ENCODE measurements at places on chromosomes 11 and 22. TPM values are rescaled to one million over a fixed set of nuclear protein-coding genes. Genes with fewer than 3 reads are reported as not detected.

- no peak for DNase-seq
Observed at GRCh38 chr11:637593-638521, 788 bp downstream of the DRD4 start.

DNA sequence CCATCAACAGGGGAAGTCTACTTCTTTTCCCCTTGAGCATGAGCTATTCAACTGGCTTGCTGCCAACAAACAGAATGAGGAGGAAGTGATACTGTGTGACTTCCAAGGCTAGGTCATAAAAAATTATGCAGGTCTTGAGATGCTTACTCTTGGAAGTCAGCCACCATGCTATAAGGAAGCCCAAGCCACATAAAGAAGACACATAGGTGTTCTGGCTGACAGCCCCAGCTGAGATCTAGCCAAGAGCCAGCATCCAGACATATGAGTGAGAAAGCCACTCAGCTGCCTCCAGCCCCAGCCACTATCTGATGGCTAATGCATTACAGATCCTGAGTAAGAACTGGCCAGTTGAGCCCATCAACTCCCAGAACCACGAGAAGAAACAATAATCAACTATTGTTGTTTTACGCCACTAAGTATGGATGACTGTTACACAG is 31.0 kb upstream of the PPP2R1B start:
- DNase-seq = no peak

GRCh38 chr11:58285483-58286040 is 17.5 kb upstream of the OR10W1 start:
- no peak for DNase-seq

Gene PANX3
- total RNA-seq = not detected

Gene CCS
- 25.8 TPM for total RNA-seq

- DNase-seq = no peak
Observed at GRCh38 chr11:92277871-92278270, 53.3 kb downstream of the FAT3 start.

GRCh38 chr11:5684646-5685362 is at the start of gene TRIM5:
Gene TRIM5 (minus strand): TSS chr11:5685074. CDS start chr11:5680177, 4,897 bp downstream.
- DNase-seq = peak; percentile 90

GRCh38 chr22:48780597-48781277 is 1046.9 kb downstream of the BRD1 start:
- DNase-seq = no peak

DNA sequence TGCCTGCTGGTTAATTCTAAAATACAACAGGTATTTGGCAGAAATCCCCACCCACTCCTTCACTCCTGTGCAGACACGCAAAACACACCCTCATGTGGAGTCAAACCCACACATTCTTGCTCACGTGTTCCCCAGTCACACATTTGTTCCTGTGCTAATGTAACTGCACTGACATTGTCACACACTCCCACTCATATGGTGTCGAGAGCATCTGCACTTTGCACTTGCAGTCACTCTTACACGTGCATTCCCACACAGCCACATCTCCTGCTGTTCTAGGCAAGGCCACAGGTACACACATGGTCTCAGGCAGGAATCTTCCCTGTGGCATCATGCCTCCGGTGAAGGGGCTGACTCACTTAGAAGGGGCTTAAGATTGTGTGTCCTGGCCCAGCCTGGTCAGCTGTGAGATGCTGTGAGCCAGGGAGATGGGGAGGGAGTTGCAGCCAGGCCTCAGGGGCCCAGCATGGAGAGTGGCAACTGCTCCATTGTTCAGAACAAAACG is 395.0 kb downstream of the TENM4 start:
- no peak for DNase-seq

GRCh38 chr11:43693731-43694130 is 13.2 kb downstream of the HSD17B12 start:
- no peak for DNase-seq

DNA sequence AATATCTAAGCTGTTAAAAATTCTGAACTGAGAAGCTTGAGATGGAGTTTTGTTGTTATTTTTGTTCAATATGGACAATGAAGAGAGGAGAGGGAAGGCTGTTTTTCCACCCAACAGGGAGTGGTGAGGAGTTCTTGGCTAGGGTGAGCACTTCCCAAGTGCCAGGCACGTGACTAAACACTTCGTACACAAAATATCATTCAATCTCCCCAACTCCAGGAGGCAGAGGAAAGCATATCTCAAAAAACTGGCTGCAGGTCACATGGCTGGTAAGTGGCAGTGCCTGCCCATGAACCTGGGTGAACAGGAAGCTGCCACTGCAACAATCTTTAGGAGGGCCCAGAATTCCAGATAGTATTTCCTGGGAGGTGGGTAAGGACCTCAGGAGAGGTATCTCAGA is 11.6 kb downstream of the ELF5 start:
- no peak for DNase-seq

GRCh38 chr22:20238901-20239675 is 29.0 kb downstream of the RTN4R start:
- peak; percentile 56 for DNase-seq

Gene NLRX1
- 34.0 TPM for total RNA-seq

Gene TTC28
- 12.2 TPM for total RNA-seq

DNA sequence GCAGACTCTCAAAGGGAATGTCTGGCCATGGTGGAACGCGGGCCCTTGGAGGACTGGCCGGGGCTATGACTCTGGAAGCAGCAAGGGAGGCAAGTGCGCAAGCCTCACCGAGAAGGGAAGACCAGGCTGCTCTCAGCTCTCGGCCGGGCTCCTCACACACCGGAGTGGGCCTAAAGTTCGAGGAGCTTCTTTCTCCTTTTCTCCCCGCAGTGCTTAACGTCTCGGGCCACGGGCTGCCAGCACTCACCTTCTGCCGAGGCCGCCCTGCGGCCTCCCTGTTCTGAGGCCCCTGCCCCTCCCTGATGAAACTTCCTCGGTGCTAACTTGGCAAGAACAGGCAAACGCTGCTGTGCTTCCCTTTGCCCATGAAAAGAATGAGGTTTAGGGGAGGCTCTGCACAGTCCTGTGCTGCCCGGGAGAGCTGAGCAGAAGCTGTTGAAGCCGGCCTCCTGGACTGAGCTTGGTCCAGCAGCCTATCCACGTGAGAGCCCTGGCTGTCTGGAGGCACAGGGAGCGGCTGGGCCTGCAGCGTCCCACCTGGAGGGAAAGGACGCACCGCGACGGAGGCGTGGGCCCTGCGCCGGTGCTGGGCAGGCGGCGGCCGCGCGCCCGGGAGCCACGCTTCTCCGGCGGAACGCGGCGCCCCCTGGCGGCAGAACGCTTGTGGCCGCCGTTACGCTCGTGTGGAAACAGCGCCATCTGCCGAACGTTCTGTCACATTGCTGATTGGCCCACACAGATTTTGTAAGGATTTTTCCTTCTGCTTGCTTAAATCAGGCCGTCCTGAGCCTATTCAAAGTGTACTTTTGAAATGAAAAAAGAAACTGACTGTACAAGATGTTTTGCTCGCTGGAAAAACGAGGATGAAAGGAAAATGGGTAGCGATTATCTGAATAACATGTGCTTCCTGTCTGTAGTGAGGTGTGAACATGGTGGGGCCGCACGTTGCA is 65.0 kb upstream of the TMEM45B start:
- peak; percentile 83 for DNase-seq

DNA sequence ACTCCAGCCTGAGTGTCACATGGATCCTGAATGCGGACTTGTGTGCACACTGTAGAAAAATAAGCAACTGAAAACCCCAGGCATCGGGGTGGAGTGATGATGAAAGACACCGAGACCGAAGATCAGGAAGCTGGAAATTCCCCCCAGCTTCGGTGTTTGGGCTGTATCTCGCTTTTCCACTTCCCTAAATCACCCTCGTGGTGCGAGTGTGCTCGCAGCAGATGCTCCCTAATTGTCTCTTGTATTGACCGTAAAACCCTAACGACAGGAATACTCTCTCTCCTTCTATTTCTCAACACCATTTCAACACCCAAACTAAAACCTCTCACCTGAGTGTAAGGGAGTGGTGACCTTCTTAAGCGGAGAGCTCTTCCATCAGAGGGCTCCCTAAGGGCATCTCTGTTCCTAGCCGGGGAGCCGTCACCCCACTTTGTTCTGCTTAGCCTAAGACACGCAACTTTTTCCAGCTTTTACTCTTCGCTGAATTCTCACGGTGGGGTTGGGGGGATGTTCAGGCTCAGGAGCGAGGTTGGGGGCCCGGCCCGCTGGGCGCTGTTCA is 635 bp upstream of the GRK3 start:
- peak; percentile 43 for DNase-seq

GRCh38 chr11:20601221-20601914 is 2.0 kb downstream of the SLC6A5 start:
- DNase-seq = no peak

Gene PATE4
- not detected for total RNA-seq

GRCh38 chr11:42412590-42412989 is 899.2 kb upstream of the API5 start:
- no peak for DNase-seq

Gene XPNPEP3
- total RNA-seq = 21.9 TPM

DNA sequence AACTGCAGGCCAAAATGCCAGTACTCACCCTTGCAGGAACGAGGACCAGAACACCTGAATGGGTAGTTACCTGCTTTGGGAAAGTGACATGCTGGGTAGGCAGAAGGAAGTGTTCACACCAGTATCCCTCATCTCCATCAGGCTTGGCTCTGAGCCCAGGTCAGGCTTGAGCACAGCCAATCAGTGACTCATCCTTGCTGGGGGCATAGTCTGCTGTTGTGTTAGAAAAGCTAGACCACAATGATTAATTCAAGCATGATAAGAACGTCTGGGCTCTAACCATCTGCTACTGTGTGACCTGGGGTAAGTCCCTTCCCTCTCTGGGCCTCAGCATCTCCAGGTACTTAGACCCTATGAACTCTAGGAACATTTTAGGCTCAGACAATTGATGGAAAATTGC is 450.4 kb downstream of the MIAT start:
- peak; percentile 67 for DNase-seq

DNA sequence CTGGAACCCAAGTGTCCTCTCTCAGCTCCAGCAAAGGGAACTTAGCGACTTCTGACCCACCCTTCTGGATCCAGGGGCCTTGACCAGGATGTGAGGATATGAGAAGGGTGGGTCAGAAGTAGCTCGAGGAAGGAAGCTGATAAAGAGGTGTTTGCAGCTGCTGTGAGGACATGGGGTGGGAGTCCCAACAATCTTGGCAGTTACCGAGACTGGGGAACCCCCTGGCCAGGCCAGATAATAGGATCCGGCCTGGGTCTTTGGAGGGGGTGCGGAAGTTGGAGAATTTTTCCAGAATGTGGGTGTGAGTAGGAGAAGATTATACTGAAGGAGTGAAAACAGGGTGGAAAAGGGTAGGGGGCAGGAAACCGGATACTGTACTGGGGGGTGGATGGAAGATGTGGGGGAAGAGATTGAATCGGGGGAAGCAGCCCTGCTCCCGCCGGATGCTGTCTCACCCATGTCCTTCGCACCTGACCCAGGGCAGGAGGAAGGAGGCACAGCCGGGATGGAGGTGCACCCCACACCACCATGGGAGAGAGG is 2.8 kb upstream of the MCAM start:
- no peak for DNase-seq

Gene PKDREJ
- total RNA-seq = 0.05 TPM

DNA sequence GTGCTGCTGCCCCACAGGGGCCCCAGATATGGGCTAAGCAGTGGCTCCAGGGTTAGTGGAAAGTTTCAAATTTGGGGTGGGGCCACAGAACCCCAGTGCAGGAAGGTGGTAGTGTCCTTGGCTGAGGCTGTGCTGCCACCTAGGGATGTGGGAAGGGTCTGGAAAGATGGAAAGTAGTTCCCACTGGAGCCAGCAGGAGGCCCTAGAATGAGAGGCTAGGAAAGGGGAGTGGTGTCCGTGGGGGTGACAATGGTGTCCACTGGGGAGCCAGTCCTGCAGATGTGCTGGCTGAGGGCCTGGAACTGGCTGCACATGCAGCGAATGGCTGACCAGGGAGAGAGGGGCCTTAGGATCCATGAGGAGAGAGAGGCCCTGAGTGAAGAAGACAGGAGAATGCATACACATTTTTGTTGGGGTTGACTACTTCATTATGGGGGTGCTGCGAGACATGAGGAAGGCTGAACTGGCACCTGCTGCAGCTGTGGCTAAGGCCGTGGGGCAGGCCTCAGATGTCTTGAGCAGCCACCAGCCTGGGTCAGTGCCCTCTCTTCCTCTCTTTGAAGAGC is 21.1 kb downstream of the RFPL3 start:
- no peak for DNase-seq

- no peak for DNase-seq
Observed at GRCh38 chr11:64998690-64999431, 2.1 kb upstream of the BATF2 start.

Gene UBE2L6
- total RNA-seq = 15.1 TPM

DNA sequence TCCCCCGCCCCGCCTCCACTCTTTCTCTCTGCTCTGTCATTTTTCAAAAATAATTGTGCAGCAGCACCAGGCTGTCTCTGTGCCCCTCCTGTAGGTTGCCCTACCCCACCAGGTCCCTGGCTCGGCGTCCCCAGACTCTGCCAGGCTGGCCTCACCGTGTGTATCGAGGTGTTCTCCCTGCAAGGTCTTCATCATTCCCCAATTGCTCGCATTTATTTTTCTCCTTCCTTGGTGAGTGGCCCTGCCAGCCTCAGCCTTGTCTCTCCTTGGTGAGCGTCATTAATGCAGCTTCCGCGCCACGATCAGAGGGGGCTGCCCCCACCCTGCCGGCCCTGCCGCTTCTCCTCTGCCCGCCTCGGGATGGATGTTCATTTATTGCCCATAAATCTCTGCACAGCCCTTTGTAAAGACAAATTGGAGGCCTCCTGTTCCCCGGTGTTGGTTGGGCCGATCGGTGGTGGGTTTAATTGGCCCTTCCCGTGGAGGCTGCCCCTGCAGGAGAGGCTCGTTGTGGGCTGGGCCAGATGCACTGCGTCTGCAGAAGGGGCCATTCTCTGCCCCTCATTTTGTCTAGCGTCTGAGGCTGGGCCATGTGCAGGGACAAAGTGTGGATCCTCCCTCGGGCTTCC is 33.2 kb downstream of the RTN4R start:
- DNase-seq = no peak

DNA sequence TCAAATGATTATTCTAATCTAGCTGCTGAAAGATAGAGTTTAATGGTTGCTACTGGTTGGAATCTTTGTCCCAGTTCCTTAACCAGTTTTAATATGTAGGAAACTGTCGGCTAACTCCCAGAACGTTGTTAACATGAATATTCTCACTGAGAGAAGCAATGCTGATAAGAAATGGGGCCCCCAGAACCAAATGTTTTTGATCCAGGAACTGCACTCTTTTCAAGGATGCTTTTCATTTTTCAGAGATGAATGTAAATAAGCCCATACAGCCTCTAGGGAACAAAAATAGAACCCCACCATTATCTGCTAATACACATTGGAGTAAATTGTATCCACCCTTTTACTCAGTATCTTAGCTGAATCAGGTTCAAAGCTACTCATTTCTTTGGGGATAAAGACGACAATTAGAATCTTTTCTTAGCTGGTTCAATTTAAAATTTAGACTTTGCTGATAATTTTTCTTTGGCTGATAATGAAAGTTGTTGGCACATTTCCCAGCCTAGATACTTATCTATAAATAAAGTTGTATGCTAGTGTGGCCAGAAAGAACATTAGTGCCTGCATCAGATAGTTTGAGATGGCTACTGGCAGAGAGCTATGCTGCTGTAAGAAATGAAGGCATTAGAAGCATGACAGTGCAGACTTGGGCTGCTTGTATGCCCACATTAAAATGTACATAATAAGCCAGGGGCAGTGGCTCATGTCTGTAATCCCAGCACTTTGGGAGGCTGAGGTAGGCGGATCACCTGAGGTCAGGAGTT is 323.3 kb upstream of the PDGFD start:
- DNase-seq = no peak

- no peak for DNase-seq
Observed at GRCh38 chr22:29541845-29542244, 11.7 kb downstream of the THOC5 start.

- no peak for DNase-seq
Observed at GRCh38 chr11:94521684-94522083, 9.4 kb downstream of the C11orf97 start.

GRCh38 chr11:8258784-8259183 is 4.9 kb downstream of the LMO1 start:
- no peak for DNase-seq

GRCh38 chr11:61842528-61842820 is 14.4 kb downstream of the FADS2 start:
- DNase-seq = no peak
